ENCODE measurements at places on chromosomes 16 and 17. TPM values are rescaled to one million over a fixed set of nuclear protein-coding genes. Genes with fewer than 3 reads are reported as not detected.

Gene CACNB1
- 19.0 TPM for total RNA-seq

Gene TXNL4B
- 15.3 TPM for total RNA-seq

Gene NPIPB8
- 1.6 TPM for total RNA-seq

Gene SMARCE1
- total RNA-seq, result 110 TPM

Gene MPV17L
- not detected for total RNA-seq

Gene PITPNM3
- 0.50 TPM for total RNA-seq

Gene ITGB4
- 1.7 TPM for total RNA-seq

Gene TBC1D28
- not detected for total RNA-seq

Gene PDE6G
- 27.9 TPM for total RNA-seq

Gene SLFN12L
- total RNA-seq, result 106 TPM

Gene DHX40
- total RNA-seq, result 15.3 TPM

Gene CDH11
- not detected for total RNA-seq

Gene KRT34
- total RNA-seq, result not detected

Gene FOXC2
- total RNA-seq, result not detected

Gene ACSM5
- total RNA-seq, result not detected

Gene USP36
- 106 TPM for total RNA-seq

Gene FBXL16
- total RNA-seq, result 12.0 TPM

Gene MGAT5B
- total RNA-seq, result 0.84 TPM

Gene RASD1
- 0.80 TPM for total RNA-seq

Gene PHKB
- 43.8 TPM for total RNA-seq

Gene USP43
- total RNA-seq, result not detected

Gene GPR179
- total RNA-seq, result not detected

Gene HELZ
- total RNA-seq, result 64.1 TPM

Gene OR1F1
- not detected for total RNA-seq

Gene CA4
- total RNA-seq, result not detected

Gene HBA1
- total RNA-seq, result not detected

Gene ALDH3A2
- 30.1 TPM for total RNA-seq

Gene IL34
- total RNA-seq, result not detected

Gene CCL22
- total RNA-seq, result 0.52 TPM

Gene KRT33B
- not detected for total RNA-seq

Gene CA7
- total RNA-seq, result 0.20 TPM

Gene KRT27
- not detected for total RNA-seq

Gene EVPLL
- not detected for total RNA-seq

Gene CBX2
- total RNA-seq, result 6.5 TPM

Gene CCL8
- not detected for total RNA-seq

Gene PNMT
- not detected for total RNA-seq

Gene RHBDL3
- total RNA-seq, result 0.48 TPM
